ENCODE measurements at places on chromosomes 3 and 15.
A peak's percentile ranks its signal among the peaks of the same experiment; 100 is the strongest.

DNA sequence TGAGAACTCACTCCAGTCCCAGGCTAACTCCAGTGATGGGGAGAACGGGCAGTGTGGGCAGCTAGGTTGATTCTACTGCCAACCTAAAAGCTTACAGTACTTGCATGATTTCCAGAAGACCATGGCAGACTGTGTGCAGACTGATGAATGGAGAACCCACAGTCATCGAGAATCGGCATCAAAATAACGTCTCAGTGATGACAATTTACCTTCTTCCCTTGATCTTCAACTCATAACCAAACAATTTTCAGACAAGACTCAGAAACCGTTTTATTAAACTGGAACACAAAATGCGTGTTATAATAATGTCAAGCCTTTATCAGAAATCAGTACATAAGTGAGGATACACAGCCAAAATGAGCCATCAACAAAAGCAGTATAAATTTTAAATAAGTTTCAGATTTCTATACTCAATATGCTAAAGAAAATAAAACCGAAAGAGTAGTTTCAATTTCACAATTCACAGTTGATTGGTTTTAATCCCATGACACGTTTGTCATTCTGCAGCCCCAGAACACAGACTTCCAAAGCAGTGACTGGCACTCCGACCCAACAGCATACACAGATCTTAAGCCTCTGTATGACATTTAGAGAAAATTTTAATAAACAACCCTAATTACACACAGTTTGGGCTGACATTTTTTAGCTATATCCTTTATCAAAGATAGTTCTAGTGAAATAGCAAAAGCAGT is 54.5 kb downstream of the ZMAT3 start:
- no peak for DNase-seq

GRCh38 chr3:154886437-154886836 is 193.7 kb upstream of the MME start:
- peak; percentile 100 for DNase-seq

DNA sequence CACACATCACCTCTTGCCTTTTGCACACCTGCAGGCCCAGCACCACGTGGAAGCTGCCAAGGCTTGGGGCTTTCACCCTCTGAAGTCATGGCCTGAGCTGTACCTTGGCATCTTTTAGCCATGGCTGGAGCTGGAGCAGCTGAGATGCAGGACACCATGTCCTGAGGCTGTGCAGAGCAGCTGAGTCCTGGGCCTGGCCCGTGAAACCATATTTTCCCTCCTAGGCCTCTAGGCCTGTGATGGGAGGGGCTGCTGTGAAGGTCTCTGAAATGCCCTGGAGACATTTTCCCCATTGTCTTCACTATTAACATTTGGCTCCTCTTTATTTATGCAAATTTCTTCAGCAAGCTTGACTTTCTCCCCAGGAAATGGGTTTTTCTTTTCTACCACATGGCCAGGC is 41.9 kb upstream of the PEX5L start:
- no peak for DNase-seq

DNA sequence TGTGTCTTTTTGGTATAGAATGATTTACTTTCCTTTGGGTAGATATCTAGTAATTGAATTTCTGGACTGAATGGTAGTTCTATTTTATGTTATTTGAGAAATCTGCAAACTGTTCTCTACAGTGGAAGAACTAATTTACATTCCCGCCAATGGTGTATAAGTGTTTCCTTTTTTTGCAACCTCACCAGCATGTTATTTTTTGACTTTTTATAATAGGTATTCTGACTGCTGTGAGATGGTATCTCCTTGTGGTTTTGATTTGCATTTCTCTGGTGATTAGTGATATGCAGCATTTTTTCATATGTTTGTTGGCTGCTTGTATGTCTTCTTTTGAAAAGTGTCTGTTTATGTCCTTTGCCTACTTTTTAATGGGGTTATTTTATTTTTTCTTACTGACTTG is 607.2 kb downstream of the OTOL1 start:
- peak; percentile 3 for DNase-seq

GRCh38 chr3:194986208-194987043 is 284.5 kb downstream of the XXYLT1 start:
- DNase-seq, result peak; percentile 19

GRCh38 chr3:79497447-79498111 is 270.2 kb downstream of the ROBO1 start:
- DNase-seq, result no peak

DNA sequence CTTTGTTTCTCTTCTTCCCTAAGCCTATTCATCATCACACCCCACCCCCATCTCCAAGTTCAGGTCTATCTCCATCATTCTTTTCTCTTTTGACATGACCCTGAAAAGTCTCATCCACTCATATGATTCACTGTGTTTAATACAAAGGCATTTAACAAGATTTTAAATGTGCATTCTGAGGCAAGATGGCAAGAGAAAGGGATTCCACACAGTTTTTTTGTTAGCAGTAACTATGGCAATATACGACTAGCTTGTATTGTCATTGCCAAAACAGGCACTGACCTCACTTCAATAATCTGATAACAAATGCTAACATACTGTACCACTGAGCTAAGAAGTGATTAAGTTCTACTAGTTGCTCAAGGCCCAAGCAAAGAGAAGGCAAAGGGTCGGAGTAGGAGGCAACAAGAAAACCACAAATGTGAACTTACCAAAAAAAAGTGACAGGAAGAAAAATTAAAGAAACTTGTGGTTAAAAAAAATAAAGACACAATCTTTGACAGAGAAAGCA is 53.2 kb downstream of the FBN1 start:
- peak; percentile 99 for DNase-seq

- DNase-seq, result no peak
Observed at GRCh38 chr3:136901391-136901790, 39.4 kb downstream of the NCK1 start.

DNA sequence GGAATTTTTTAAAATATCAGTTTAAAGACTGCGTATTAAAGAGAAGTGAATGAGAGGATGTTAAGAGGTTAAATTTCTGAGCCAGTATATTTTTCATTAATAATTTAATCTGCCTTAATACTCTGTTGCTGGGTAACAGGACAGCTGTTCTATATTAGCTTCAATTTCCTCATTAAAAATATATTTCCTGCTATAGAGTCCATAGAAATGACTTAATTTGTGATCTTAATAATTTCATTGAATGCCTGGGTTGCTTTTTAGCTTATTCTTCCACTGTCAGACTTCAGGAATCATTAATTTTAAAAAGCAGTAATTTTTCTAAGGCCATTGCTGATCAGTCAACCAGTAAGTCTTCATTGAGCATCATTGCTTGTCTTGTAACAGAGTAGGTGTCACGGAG is 129.0 kb downstream of the THSD4 start:
- DNase-seq, result no peak

DNA sequence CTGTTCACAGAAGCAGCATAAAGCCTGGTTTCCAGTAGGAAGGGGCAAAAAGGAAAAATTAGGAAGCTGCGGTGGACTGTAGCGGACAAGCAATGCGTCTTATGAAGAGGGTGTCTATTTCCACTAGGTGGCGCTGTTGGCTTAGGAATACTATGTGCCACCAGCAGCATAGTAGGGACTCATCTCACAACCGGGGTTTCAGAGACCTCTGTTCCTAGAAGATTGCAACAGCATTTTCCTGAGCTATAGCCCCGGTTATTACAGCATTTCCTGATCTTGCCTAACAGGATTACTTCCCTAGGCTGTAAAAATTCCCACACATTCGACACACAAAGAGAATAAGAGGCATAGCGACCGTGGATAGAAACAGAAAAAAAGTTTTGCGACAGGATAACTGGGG is 683.0 kb downstream of the TBL1XR1 start:
- peak; percentile 34 for DNase-seq

DNA sequence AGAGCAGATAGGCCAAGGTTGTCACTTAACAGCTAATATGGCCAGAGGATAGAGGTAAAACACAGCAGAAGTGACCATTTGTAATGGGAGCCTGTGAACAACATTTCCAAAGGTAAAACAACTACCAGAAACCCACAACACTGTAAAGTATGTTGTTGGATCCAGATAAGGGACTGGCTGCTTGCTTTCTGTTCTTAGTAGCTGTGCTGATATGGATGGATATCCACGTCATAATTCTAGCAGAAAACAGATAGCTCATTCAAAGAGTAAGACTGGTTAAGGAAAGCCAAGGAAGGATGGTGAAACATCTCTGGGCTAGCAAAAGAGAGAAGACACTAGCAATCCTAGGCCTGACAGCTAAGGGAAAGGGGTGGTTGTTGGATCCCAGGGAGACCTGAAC is 36.9 kb upstream of the SPRED1 start:
- no peak for DNase-seq

- no peak for DNase-seq
Observed at GRCh38 chr15:74983725-74984231, 11.6 kb upstream of the SCAMP5 start.

DNA sequence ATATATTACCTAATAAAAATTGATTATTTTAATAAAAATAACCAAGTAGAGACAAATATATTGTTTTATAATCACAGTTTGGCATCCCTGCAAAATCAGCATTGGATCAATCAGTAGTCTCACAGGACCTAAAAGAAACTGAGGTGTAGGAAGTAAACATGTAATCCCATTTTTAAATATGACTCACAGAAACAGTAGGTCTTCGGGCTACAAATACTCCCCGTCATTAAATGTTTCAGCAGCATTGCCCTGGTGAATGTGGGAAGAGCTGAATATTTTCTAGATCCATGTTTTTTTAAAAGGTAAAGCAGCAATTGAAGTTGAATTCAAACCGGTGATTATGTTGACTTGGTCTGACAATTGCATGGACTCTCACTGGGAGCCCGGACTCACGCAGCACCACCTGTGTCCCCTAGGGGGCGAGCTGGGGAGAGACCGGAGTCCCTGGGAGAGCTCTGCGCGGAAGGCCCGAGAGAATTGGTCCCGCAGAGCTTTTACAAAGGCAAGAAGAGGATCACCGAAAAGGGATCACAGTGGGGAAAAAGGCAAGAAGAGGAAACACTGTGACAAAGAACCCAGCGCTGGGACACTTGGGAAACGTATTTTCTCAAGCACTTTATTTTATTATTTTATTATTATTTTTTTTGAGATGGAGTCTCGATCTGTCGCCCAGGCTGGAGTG is 17.2 kb upstream of the USP3 start:
- DNase-seq, result peak; percentile 78

DNA sequence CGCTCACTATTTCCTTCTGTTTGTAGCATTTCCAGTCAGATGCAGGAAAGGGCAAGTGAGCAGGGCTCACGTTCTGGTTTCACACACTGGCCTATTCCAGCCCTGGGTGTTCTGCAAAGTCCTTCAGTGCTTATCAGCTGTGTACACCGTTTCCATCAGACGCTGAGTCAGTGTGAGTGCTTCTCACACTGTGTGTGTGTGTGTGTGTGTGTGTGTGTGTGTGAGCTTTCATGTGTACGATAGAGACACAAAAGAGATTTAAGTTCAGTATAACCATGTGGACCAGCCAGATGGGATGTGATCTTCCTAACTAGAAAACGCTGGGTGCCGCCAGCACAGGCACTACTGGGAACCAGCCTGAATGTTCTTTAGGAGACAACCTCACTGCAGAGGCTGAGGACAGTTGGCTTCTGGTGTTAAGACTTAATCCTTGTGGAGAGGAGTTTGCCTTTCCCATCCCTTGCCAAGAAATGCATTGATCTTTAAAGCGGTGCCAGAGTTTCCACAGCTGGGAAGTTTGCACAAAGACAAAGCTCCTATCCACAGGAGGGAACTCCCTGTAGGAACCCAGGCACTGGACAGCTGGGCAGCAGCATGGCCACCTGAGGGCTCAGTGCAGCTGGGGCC is 3.9 kb upstream of the CHSY1 start:
- DNase-seq, result peak; percentile 92

DNA sequence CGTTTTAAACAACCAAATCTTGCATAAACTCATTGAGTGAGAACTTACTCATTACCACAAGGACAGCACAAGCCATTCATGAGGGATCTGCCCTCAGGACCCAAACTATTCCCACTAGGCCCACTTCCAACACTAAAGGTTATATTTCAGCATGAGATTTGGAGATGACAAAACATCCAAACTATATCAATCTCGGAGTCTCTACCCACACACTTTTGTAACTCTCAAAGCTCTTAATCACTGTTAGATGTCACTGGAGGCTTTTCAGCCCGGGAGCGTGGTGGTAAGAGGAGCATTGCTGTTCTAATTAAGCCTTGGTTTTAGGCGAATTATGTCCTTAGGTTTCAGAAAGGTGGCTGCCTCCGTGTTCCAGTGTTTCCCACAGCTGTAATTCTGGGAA is 86.3 kb downstream of the CNTN6 start:
- peak; percentile 79 for DNase-seq

- peak; percentile 98 for DNase-seq
Observed at GRCh38 chr15:49242820-49243219, 72.8 kb downstream of the GALK2 start.

DNA sequence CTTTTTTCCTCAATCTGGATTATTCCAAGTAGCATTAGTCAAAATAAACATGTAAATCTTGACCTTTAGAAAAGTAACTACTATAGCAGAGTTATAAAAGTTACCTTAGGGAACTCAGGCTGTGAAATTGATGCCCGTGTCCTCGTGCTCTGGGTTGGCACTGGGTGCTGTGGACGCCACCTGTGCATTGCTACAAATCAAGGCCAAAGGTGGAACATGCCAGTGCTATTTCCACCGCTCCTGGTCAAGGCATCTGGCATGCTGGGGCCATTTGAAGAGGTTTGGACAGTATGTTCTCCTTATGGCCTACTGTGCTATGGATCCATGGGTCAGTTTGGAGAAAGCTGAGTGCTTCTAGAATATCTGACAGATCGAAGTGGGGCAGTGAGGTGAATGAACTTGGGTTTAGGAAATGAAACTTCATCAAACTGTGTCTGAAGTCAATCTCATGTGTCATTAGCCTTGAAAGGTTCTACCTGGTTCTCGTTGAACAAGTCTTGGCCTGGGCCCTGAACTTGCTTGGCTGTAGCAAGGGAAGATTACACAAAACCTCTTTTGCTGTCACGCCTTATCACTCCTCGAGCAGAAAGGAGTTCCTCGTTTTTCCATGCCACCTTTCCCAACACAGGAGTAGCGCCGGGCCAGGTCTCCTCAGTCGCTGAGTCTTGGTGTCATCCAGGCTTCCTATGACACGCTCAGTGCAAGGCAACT is 397.6 kb upstream of the RGMA start:
- DNase-seq, result no peak

DNA sequence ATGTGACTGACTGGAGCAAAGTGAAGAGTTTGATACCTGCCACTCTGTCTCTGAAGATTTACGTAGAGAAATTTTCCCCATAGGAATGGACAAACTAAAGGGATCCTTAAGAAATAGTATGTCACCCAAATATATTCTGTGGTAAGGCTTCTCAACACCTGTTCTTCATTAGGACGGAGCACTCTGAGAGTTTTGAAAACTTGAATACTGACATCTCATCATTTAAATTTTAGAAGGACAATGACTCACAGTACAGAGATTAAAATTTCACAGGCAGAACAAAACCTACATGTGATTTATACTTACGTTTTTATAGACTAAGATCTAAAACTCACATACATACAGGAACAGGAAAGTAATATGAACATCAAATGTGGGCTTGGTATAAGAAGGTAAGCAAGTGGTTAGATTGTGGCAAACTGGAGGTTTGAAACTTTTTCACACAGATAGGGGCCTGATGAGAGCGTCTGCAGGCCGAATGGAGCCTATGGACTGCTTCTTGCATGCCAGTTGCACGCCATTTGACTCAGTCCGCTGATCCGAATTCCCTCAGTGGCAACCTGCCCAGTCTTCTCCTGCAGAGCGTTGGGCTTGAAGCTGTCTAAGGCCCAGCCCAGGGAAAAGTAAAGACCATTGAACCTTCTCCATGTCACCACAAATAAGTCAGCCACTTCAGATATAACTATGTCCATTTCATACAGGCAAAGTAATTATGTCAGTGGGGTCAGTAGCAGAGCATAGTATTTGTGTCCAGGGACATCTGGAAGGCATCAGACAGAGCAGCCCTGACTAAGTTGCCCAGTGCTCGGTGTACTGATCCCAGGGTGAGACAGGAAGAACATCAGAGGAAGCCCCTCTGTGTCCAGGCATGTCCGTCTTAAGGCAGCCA is 45.7 kb downstream of the ZBTB38 start:
- DNase-seq, result peak; percentile 83

All from fibroblast of lung (primary cell).